Activated naive CD4-positive, alpha-beta T cell (primary cell): ENCODE measurements at places on chromosomes 2 and 18.

DNA sequence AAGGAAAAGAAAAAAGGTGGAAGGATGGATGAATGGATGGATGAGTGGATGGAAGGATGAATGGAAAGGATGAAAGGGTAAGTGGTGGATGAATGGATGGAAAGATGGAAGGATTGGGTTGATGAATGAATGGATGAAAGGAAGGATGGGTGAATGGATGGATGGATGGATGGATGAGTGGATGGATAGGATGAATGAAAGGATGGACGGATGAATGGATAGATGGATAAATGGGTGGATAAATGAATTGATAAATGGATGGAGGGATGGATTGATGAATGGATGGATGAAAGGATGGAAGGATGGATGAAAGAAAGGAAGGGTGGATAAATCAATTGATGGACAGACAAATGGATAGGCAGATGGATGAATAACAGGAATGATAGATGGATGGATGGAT is 48.2 kb upstream of the OTOF start:
- DNase-seq, result no peak

GRCh38 chr2:138841459-138841858 is 61.3 kb upstream of the NXPH2 start:
- no peak for DNase-seq

GRCh38 chr18:53796040-53796729 is 428.3 kb downstream of the MBD2 start:
- DNase-seq, result no peak

GRCh38 chr2:113602869-113603466 is 24.1 kb upstream of the RABL2A start:
- no peak for DNase-seq

DNA sequence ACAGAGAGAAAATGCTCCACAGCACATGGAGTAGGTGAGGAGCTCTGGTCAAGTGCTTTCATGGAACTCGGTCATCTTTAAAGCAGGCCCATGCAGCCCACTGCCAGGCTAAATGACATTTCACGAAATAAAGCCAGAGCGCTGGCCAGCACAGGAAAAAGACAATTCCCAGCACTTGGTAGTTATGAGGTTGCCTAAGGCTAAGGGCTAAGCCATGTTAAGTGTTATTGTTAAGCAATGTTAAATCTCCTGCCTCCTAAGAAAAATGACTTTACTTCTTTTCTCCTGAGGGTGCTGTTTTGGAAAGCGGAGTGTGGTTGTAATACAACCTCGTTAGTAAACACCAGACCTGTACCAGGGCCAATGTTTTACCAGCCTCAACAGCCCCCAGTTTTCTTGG is 125.9 kb upstream of the NRP2 start:
- no peak for DNase-seq

DNA sequence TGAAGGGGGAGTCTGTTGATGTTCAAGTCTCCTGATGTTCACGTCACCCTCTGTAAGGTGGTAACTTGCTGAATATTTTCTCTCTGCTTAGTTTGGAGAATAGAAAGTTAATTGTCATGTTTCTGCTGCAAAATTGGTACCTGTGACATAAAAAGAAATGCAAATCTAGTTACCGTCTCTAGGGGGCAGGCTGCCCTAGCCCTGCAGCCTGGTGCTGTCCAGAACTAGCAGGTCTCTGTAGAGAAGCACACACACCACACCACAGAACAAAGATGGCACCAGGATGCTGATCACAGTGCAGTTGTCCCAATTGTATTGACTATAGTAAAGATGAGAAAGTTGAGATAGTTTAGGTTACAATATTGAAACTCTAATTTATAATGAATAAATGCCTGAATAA is 47.0 kb downstream of the SLC9A4 start:
- no peak for DNase-seq

- no peak for DNase-seq
These were observed 64.4 kb downstream of the ANTXR1 start for GRCh38 chr2:69077252-69077950.

GRCh38 chr18:14974088-14974487 is 226.1 kb downstream of the ANKRD30B start:
- DNase-seq, result no peak
